ENCODE measurements at places on chromosomes 1 and 21. TPM values are rescaled to one million over a fixed set of nuclear protein-coding genes. Genes with fewer than 3 reads are reported as not detected.

Gene C1orf210
- total RNA-seq = not detected

Gene NECTIN4
- total RNA-seq = not detected

Gene RAD54L
- 1.5 TPM for total RNA-seq

Gene CASZ1
- 0.19 TPM for total RNA-seq

Gene TTC22
- total RNA-seq = under 0.01 TPM

Gene HCN3
- 1.1 TPM for total RNA-seq

Gene ATXN7L2
- 1.8 TPM for total RNA-seq

Gene TMPRSS3
- total RNA-seq = not detected

Gene PRR9
- not detected for total RNA-seq

Gene FASLG
- not detected for total RNA-seq

Gene HECTD3
- 16.4 TPM for total RNA-seq

Gene THEMIS2
- 2.9 TPM for total RNA-seq

Gene PEX14
- 11.2 TPM for total RNA-seq

Gene SNX7
- total RNA-seq = 56.6 TPM

Gene CNR2
- total RNA-seq = not detected

Gene CFHR1
- 0.12 TPM for total RNA-seq

Gene NR1I3
- not detected for total RNA-seq

Gene FMN2
- 8.3 TPM for total RNA-seq

Gene TMEM200B
- total RNA-seq = 11.5 TPM

Gene GPR37L1
- total RNA-seq = not detected

Gene EFNA4
- 2.7 TPM for total RNA-seq

Gene NCAM2
- total RNA-seq = 5.5 TPM

Gene OR2T2
- not detected for total RNA-seq

Gene SORT1
- total RNA-seq = 21.3 TPM

Gene VWA5B1
- total RNA-seq = not detected

Gene BNIPL
- total RNA-seq = 0.40 TPM

Gene SLC2A5
- 0.62 TPM for total RNA-seq

Gene NFASC
- total RNA-seq = 15.7 TPM

Gene NPHS2
- not detected for total RNA-seq

Gene ASTN1
- under 0.01 TPM for total RNA-seq

Gene ETV3L
- not detected for total RNA-seq

Gene RHD
- total RNA-seq = not detected

Gene SERPINC1
- total RNA-seq = 0.12 TPM

Gene FMOD
- total RNA-seq = 4.4 TPM

Gene FCRL2
- total RNA-seq = not detected

Gene CPLANE2
- total RNA-seq = 12.4 TPM

Gene CDA
- 0.12 TPM for total RNA-seq

Gene RXFP4
- not detected for total RNA-seq

Gene FGR
- total RNA-seq = not detected

Gene MRTO4
- 14.5 TPM for total RNA-seq

Gene PYHIN1
- total RNA-seq = not detected

Gene LRRC39
- total RNA-seq = 0.40 TPM

Gene IVL
- not detected for total RNA-seq

Gene OR2L5
- total RNA-seq = not detected

Gene OLIG2
- not detected for total RNA-seq

Gene MTMR11
- 6.3 TPM for total RNA-seq

Gene DNALI1
- total RNA-seq = 4.4 TPM

Gene LCE1F
- total RNA-seq = not detected

Gene SHE
- total RNA-seq = 0.93 TPM

Gene TAS1R1
- 0.44 TPM for total RNA-seq

Gene TMEM269
- not detected for total RNA-seq

Gene XCL1
- not detected for total RNA-seq
